ENCODE measurements at places on chromosomes 7 and 10. TPM values are rescaled to one million over a fixed set of nuclear protein-coding genes. Genes with fewer than 3 reads are reported as not detected.

DNA sequence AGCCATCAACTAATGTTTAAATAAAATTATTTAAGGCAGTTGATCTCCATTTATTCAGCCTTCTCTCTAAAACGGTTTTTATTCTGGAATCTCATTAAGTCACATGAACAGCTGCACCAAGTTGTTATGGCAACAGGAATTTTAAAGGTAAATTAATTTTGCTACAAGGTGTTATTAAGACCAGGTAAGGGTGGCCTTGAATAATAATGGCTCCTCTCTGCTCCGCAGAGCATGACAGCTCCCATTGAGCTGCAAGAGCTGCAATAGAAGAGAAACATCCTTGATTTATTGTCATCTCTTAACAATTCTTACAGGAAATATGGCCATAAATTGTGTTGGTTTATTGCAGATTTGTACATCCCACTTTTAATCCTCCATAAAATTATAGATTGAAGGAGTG is 165.8 kb downstream of the KLF6 start:
- no peak for DNase-seq

DNA sequence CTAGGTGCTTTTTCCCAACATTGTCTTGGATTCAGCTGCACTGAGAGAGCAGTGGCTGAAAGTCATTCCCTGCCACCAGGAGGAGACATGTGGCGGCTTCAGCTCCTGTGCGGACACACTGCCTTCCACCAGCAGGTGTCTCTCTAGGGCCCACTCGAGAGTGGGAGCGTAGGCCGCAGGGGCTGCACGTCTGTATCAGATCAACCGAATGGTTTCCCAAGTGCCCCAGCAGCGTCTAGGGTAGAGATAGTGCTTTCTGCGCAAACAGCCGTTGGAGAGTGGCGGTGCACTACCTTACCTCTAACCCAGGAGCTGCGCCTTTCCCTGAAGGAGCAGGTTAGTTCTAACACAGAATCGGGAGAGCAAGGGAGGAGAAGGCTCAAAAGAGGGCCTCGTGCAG is 31.7 kb downstream of the PAPOLB start:
- DNase-seq: no peak

DNA sequence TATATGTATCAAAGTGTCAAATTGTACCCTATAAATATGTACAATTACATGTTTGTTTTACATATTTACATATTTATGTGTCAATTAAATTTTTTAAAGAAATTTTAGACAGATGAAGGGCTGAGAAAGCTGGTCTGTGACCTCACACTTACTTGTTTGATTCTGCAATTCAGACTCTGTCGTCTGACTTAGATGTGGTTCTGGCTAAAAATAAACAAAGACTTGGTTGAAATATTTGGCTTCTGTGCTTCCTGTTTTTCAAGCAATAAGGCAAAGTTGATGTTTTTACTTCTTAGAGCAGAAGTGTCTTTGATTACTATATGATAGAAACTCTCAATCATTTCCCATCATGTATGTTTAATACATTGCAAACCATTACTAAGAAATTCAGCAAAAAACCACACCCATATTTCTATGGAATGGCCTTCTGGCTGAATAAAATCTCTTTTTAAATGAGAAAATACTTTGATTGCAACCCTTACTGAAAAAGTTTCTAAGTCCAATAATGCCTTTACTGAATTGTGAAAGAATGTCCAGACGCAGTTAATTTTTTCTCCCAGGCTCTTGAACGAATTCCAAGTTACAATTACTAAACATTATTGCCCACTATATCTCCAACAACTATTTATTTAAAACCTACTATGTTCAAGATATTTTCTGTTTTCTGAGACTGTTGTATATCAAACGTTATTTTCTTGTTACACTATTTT is 59.5 kb upstream of the PRKG1 start:
- no peak for DNase-seq

DNA sequence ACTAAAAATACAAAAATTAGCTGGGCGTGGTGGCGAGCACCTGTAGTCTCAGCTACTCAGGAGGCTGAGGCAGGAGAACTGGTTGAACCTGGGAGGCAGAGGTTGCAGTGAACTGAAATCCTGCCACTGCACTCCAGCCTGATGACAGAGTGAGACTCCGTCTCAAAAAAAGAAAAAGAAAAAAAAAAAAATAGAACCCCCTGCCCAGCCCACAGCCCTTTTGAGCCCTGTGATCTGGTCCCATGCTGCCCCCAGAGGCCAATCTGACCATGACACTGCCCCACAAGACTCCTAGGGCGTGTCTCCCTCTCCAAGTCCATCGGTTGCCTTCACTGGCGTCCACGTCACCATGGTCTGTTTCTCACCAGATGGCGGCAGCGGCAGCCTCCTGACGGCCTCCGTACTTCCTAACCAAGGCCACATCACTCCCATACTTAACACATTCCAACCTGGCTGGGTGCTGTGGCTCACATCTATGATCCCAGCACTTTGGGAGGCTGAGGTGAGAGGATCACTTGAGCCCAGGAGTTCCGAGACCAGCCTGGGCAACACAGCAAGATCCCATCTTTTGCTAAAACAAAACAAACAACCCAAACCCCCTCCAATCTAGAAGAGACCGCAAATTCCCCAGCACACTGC is 18.0 kb downstream of the STX1A start:
- no peak for DNase-seq

- no peak for DNase-seq
Observed at GRCh38 chr10:71316786-71317160, 2.3 kb upstream of the SLC29A3 start.

DNA sequence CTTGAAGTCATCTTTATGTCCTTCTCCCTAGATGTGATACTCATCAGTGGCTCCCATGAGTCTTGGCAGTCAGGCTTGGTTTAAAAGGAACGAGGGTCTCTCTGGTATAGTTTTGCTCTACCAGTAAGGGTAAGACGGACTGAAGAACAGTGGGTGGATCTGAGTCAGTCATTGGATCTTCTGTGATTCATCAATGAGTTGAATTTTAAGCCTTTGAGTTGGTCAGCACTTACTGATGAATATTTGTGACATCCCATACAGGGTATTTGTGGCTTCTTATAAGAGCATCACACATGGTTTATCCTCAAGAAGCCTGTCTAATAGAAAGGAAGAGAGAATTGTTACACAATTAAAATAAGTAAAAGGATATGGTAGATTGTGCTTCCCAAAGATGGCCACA is 87.3 kb upstream of the NAMPT start:
- DNase-seq: no peak

DNA sequence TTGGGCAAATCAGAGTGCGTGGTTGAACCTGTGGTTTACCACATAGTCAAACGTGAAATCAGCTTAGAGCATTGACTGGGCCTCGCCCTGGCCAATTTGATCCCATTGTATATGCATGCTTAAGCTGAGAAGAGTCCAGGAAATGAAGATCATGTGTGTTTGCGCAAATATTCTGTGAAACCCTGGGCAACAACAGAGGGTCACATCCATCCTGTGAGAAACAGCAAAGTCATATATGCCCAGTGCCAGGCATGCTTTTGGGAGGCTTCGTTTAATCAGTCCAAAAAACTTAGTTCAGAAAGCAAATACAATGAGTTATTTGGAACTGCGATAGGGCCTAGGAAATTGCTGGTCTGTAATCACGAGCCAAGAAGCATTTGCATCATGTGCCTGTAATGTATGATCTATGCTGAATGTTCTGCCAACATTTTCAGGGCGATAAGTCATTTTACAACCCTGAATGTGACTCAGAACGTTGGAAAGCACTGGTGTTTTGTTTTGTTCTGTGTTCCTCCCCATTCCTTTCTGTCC is 412.1 kb upstream of the CELF2 start:
- DNase-seq: no peak

DNA sequence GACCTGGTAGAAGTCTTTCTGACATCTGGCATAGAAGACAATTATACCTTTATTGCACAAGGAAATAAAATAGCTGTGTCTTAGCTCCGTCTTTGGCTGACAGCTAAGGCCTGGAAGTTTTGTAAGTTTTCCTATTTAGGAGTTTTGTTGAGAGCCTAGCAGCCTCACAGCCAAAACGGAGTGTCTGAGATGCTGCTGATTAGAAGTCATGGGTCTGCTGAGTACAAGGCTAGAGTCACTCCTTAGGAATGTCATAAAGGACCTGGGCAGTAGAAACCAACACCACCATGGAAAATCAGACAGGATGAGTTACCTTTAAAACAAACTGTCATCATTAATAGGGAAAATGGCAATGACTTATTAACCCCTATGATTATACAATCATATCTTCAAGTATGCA is 442.5 kb downstream of the KCNMA1 start:
- no peak for DNase-seq

- DNase-seq: no peak
Observed at GRCh38 chr7:34939175-34939574, 98.1 kb downstream of the DPY19L1 start.

DNA sequence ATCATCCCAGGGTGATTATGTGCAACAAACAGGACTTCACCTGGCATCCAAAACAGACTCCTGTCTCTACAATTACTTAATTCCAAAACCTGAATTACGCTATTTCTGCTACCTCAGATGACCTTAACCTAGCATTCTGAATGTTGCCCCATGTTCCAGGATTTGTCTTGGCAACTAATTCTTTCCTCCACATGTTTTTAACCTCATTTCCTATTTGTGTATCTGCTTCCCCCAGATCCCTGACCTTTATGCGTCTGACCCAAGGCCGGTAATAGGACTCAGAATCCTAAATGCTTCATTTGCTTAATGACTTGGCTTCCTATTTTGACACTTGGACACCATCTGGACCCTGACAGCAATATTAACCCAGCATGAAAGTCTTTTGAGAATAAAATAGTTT is 8.7 kb upstream of the ING3 start:
- no peak for DNase-seq

- no peak for DNase-seq
Observed at GRCh38 chr7:103524042-103524907, 78.3 kb upstream of the SLC26A5 start.

DNA sequence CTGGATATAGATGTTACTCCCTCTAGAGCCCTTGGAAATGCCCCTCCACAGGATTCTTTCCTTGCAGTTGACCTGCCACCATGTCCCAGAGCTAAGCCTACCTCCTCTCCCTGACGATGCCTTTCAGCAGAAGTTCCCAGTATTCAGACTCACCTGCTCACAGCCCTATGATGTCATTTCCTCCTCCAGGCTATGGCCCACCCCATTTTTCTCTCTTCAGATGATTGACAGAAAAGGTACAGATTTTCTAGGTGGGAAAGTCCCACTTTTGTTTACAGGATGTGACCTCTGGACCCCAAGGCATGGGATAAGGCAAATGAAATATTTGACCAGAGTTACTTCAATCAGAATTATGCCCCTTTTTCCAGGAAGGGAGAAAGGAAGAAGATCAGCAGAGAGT is 280.2 kb upstream of the PHYHIPL start:
- no peak for DNase-seq

DNA sequence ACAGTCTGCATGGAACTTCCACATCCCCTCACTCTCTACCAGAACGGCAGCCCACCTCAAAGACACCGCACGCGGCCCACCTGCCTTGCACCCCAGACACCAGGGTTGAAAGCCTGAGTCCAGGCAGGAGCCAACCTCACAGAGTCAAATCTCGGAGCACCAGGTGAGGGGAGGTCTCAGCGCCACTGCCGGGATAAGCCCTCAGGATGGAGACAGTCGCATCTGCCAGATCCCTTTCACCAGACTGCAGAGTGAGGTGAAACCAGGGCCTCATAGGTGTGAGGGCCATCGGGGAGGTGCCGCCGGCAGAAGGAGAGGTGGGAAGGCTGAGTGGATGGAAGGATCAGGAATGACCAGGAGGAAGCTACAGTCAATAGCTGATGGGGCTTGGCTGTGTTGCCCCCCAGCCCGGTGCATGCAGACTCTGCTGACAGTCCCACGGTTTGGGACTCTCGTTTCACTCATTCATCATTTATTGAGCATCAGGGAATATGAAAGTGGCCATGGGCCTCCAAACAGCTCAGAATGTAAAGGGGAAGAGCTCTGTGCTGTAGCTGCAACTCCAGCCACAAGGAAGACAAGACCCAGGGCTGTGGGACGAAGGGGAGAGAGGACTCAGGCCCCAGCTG is 315.0 kb downstream of the PTPRN2 start:
- DNase-seq: no peak

DNA sequence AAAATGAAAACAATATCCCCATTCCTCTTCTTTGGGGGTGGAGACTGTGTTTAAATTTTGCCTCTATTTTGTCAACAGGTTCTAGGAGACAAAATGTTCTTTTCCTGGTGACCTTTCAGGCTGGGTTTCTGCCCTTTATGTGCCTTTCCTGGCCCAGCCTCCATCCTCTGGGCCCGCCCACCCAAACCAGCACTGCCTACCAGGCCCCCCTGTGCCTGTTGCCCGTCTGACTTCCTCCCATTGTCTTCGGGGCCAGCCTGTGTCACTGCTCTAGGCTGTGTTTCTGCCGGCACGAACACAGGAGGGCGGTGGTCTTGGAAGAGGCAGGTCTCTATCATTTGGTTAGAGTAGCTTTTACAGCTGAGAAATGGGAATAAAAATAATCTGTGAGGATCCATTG is 13.9 kb downstream of the TSPAN14 start:
- no peak for DNase-seq

GRCh38 chr10:112650588-112651030 is 203.6 kb downstream of the VTI1A start:
- no peak for DNase-seq

DNA sequence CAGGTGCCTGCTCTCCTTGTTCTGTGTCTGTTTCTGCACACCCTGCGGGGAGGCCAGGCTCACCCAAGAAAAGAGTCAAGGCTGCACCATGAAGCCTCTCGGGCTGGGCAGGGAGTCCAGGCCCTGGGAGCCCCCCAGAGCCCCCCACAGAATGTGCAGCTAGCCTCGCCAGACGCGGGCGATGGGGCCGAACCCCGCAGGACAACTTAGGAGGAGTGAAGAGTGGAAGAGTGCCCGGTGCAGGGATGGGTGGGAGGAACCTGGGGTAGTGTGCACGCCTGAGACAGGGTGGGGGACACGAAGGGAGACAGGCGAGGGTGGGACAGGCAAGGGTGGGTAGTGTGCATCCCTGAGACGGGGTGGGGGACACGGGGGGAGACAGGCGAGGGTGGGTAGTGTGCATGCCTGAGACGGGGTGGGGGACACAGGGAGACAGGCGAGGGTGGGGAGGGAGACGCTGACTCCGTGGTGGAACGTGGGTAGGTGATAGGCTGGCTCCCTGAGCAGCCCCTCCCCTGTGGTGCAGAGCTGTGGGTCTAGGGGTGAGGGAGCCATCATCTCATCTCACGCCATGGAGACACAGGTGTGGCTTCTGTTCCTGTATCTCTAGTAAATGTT is 615.4 kb downstream of the DNAJB6 start:
- no peak for DNase-seq

DNA sequence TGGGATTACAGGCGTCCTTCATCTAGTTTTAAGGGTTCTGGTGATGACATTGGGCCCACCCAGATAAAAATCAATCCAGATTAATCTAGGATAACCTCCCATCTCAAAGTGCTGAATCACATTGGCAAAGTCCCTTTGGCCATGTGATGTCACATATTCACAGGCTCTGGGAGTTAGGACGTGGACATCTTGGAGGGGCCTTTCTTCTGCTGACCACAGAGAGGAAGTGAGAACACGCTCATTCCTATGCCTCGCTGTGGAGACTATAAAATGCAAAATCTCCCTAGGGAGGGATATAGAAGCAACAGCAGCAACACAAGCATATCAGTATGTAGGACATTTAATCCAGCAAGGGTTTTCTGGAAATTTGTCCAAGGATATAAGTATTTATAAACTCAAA is 266.0 kb upstream of the PITRM1 start:
- no peak for DNase-seq

Gene INSYN2A
- 5.3 TPM for polyA plus RNA-seq

Gene MMP21
- polyA plus RNA-seq: 0.27 TPM

Gene ABCA13
- 0.99 TPM for polyA plus RNA-seq

Gene VSTM2A
- polyA plus RNA-seq: 1.4 TPM

Gene FXYD4
- polyA plus RNA-seq: not detected

Gene CCDC172
- not detected for polyA plus RNA-seq

Gene TRIM74
- polyA plus RNA-seq: 1.3 TPM

Gene CYP2E1
- polyA plus RNA-seq: 0.46 TPM

Measured in right renal pelvis (tissue), 4 donors.